ENCODE measurements at places on chromosomes 3 and 15.

DNA sequence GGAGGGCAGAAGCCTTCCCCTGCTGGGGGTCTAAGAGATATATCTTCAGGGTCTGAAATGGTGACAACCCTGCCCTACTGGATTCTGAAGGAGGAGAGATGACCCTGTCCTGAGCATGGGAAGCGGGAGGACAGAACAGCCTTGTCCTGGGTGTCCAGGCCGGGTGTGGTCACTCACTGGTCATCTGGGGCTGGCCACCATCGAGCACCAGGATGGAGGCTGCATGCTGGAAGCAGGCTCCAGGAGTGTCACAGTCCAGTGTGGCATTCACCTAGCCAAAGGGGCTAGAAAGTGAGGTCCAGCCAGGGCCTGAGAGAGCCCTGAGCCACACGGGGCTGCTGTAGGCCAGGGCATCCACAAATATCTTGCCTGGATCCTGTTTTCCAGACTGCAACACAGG lies 5.2 kb downstream of the CDHR4 start:
- no peak for DNase-seq

- DNase-seq: no peak
These were observed 31.6 kb upstream of the RAP2B start for GRCh38 chr3:153130312-153130977.

GRCh38 chr15:31745841-31746240 lies 284.5 kb upstream of the CHRNA7 start:
- no peak for DNase-seq

- DNase-seq: no peak
These were observed 31.3 kb downstream of the ACP3 start for GRCh38 chr3:132348531-132348930.

GRCh38 chr3:31250116-31250777 lies 282.5 kb upstream of the STT3B start:
- no peak for DNase-seq

DNA sequence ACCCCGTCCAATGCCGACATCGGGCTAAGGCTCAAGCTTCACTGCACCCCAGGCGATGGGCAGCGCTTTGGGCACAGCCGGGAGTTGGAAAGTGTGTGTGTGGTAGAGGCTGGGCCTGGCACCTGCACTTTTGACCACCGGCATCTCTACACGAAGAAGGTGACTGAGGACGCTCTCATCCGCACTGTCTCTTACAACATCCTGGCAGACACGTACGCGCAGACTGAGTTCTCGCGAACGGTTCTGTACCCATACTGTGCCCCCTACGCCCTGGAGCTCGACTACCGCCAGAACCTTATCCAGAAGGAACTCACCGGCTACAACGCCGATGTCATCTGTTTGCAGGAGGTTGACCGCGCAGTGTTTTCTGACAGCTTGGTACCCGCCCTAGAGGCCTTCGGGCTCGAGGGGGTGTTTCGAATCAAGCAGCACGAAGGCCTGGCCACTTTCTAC lies 1.0 kb downstream of the PDE12 start:
- DNase-seq: no peak

DNA sequence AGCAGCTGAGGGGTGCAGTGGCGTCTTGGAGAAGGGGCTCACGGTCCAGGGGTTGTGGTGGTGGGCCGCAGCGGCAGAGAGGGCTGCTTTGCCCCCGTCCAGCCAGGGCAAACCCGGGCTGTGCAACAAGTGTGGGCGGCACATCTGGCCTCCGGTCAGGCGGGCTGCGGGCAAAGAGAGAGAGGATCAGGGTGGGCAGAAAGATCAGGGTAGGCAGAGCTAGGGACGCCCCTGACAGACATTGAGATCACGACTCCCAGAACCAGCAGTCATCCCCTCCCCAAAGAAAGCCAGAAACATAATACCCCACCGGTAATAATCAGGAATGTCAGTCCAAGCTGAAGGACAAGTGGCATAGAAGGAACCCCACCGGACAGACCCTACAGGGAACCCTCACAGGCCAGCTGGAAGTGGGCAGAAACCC lies 6.8 kb downstream of the GATA2 start:
- no peak for DNase-seq

GRCh38 chr3:54481606-54482365 lies 359.4 kb downstream of the CACNA2D3 start:
- no peak for DNase-seq

DNA sequence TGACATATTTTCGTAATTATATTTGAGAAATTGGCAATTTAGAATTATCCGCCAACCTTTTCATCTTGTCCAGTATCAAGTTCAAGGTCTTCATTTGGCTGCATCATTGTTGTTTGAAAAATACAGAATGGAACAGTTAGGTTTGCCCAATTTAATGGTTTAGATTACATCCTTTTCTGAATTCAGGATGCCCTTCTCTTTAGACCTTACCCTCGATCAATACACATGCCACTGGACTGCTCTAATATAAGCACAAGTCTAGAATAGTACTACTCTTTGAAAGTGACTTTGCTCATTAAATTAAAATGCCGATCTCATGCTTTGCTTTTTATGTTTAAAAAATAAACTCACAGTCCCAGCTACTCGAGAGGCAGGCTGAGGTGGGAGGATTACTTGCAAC lies 44.5 kb downstream of the PXK start:
- DNase-seq: no peak

GRCh38 chr3:72018343-72018984 lies 233.5 kb upstream of the PROK2 start:
- no peak for DNase-seq

DNA sequence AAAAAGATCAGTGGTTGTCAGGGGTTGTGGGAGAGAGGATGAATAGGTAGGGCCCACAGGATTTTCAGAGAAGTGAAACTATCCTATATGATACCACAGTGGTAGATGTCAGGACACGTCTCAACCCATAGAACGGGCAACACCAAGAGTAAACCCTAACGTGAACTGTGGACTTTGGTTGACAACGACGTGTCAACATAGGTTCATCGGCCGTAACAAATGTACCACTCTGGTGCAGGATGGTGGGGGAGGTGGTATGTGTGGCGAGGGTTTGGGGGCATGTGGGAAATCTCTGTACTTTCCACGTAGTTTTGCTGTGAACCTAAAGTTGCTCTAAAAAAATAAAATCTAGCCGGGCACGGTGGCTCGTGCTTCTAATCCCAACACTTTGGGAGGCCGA lies 13.0 kb upstream of the PIGZ start:
- no peak for DNase-seq

- no peak for DNase-seq
These were observed 115.7 kb downstream of the CHL1 start for GRCh38 chr3:312160-312733.

DNA sequence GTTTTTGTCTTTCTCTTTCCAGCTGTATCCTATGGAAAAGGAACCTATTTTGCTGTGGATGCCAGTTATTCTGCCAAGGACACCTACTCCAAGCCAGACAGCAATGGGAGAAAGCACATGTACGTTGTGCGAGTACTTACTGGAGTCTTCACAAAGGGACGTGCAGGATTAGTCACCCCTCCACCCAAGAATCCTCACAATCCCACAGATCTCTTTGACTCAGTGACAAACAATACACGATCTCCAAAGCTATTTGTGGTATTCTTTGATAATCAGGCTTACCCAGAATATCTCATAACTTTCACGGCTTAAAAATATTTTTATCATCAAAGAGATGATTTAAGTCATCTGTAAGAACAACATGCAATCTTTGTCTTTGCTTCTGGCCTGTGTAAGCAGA lies 44.9 kb upstream of the PARP14 start:
- DNase-seq: no peak

GRCh38 chr3:85667744-85668143 lies 709.0 kb downstream of the CADM2 start:
- no peak for DNase-seq

DNA sequence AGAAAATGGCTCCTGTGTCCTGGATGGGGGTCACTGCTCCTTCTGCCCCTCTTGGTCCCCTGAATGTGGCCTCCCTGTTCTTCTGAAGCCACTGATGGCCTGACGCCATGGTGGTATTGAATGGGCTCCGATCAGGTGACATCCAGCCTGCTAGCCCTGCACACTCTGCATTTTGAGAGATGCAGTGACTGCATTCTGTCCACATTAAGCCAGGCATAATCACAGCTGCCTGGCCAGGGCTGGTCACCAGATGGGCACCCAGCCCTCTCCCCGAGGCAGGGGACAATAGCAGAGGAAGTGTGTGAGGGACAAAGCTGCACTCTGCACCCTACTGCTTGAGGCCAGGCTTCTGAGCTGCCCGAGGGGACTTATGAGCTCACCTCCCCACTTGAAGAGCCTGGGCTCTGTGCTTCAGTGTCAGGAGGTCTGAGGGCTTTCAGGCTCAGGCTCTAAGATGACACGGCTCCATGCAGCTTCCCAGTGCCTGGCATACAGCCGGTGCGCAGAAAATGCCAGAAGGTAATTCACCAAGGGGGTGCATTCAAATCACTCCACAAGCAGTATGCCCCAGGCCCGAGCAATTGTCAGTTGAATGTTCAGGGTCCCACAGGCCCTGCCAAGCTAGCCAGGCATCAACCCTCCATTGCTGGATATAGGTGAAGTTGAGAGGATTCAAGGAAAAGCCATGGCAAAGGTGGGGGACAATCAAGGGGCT lies 56.8 kb downstream of the WNT7A start:
- DNase-seq: no peak

DNA sequence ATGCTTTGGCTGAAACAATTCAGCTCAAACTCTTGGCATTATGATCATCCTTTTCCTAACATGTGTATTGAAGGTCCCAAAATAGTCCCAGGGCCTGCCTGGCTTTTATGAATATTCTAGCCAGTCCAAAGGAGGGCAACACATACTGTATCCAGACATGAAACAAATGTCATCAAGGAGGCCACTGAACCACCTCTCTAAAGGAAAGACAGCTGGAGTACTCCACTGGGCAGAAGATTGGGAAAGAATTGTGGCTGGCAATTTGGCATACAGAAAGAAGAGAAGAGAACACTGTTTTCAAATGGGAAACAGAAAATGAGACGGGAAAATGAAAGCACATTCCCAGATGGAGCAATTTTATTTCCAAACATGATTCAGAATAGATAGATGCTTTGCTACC lies 80.6 kb downstream of the NCEH1 start:
- no peak for DNase-seq

- no peak for DNase-seq
These were observed 3.2 kb downstream of the CTDSPL start for GRCh38 chr3:37864904-37865303.

DNA sequence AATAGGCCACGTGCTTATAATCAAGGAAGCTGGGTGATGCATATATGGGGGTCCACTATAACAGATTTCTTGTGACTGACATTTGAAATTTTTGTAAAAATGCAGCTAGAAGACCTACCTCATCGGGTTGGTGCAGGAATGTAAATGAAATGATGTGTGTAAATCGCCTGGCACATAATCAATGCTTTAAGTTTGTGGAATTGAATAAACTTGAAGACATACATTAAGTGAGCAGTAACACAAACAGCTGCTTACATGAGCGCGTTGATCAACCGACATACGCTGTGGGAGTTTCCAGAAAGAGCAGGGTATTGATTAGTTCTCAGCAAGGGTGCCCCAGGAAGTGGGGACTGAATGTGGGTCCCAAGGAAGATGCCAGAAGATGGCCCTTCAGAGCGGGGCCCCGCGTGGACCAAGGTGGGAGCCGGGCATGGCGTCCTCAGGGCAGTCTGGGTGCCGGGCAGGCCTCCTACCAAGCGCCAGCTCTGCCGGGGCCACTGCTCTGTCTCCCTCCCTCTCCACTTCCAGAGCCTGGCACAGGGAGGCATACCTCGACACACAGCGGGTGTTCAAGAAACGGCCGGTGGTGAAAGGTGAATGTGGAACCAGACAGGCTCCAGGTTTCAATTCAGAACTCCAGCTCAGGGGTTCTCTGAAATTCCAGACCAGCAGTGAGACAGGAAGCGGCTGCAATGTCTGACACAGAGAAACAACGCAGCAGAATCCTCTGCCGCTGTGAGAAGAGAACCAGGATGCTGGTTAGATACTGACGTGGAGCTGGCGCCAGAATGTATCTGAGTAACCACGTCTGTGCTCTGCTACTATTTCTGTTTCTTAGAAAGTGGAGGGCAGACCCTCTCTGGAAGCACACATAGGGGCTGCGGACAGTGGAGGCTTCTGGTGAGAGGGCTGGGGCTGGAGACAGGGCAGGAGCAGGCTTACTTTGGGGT lies 12.6 kb downstream of the BFSP2 start:
- DNase-seq: no peak

DNA sequence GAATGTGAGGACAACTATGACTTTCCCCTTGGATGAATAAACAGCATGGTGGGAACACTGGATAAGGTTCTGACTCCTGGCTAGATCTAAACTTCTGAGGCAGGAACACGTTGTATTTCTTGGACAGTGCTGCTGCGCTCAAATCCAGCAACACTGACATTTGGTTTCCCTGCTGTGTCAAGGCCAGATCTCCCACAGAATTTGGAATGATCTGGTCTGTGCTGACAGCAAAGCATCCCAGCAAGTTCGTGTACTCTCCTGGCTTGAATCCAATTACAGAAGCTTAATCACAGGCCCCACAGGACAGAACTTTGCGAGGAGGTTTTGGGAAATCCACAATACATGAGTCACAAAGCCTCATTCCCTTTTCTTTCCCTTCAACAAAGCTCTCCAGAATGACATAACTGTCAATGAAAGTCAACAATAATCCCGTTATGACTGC lies 92.5 kb downstream of the ADAMTS9 start:
- no peak for DNase-seq

- DNase-seq: no peak
These were observed 322.3 kb downstream of the CNTN4 start for GRCh38 chr3:2420919-2421318.

GRCh38 chr3:177721864-177722785 lies 524.8 kb upstream of the TBL1XR1 start:
- DNase-seq: no peak

- DNase-seq: no peak
These were observed 67.4 kb downstream of the MAP3K13 start for GRCh38 chr3:185430375-185430774.

DNA sequence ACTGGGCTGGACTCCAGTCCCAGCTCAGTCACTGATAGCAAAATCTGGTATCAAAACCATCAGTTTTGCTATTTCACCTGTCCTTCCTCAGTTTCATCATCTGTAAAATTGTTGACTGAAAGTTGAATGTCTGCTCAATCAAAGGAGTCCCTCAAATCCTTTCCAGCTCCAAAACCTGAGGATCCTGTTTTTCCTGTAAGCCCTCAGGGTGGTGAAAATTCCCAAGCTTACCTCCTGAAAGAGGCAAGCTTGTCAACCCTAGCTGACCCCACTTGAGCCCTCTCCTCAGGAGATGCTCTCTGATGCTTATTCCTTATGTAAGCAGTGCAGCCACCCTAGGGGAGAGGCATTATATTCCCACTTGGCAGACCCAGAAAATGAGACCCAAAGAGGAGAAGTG lies 82.6 kb downstream of the HMG20A start:
- DNase-seq: no peak

DNA sequence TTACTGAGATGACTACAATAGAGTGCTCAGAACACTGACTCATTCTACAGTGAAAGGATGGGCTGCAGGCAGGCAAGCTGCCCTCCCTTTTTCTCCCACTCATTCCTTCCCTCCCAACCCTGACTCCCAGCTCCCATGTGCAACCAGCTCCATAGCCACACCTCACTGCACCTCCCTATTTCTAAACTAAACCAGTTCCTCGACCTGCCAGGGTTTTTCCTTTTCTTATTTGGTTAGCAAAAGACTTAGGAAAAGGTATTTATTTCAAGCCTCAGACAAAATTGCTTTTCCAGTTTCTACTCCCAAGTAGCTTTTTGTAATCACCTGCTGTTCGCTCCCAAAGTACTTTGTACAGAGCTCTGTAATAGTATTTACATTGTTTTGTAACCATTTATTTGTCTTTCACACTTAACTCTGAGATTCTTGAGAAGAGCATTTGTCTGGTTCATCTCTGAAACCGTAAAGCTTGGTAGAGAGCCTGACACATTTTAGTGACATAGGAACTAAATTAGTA lies 2.2 kb downstream of the AADAC start:
- no peak for DNase-seq

- DNase-seq: no peak
These were observed 229.6 kb downstream of the OPA1 start for GRCh38 chr3:193822492-193823212.
